ENCODE measurements at places on chromosomes 2 and 18. TPM values are rescaled to one million over a fixed set of nuclear protein-coding genes. Genes with fewer than 3 reads are reported as not detected.

MATN3 gene
- 0.73 TPM for total RNA-seq

ABCB11 gene
- total RNA-seq, result not detected

AFG3L2 gene
- 63.7 TPM for total RNA-seq

KCNS3 gene
- 1.1 TPM for total RNA-seq

GALNT3 gene
- 0.20 TPM for total RNA-seq

Data from subcutaneous preadipocyte (primary cell).